Inflammatory macrophage treated with lipopolysaccharide for 1 hour (primary cell): ENCODE measurements at places on chromosomes 4 and X.
A peak's percentile ranks its signal among the peaks of the same experiment; 100 is the strongest.

DNA sequence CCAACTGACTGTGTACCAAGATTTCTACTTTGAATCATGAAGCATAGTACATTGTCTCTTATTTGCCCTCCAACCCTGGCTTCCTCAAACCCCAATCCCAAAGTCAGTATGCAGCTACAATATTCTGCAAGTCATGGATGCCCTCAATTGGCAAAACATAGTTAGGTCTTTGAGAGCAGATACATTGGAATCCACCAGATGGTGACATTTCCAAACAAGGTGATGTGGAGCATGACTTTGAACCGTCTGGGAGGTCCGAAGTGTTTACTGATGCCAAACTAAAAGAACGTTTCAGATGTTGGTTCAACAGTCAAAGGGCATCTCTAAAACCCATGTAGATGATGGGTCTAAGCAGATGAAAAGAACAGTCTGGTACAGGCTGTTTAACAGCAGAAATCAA is 43.7 kb upstream of the FRMD7 start:
- no peak for DNase-seq

DNA sequence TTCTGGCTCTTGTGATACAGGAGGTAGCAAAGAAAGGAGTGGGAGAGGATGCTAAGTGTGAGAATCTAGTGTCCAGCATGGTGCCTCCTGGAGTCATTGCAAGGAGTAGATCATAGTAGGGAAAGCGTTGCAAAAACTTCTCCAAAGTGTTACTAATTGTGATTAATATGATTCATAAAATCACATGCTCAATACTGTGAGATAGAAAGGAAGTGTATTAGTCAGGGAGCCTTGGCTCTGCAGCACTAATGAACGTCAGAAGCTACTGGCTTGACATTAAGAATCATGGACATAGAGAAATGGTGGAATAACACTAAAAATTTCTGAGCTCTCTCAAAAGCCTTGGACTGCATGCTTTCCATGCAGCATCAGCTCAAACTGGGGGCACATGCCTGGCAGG is 299.1 kb downstream of the EVC2 start:
- DNase-seq, result no peak

- DNase-seq, result no peak
Measured at GRCh38 chr4:75718529-75718928, 5.8 kb upstream of the USO1 start.

DNA sequence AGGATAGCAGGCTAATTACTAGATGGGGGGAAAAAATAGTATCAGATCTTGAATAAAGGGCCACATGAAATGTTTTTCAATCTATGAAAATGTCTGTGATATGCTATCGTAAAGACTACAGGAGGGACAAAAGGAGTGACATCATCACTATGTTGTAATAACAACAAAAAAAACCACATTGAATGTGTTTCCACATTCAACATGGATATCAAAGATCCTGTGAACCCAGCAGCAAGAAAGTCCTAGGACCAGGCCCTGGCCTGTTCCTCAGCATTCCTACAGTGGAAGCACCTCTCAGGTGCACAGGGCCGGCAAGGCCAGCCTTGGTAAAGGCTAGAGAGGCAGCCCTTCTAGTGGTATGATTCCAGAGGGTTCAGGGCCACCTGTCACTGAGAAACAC is 118.3 kb downstream of the RELL1 start:
- DNase-seq, result peak; percentile 55

DNA sequence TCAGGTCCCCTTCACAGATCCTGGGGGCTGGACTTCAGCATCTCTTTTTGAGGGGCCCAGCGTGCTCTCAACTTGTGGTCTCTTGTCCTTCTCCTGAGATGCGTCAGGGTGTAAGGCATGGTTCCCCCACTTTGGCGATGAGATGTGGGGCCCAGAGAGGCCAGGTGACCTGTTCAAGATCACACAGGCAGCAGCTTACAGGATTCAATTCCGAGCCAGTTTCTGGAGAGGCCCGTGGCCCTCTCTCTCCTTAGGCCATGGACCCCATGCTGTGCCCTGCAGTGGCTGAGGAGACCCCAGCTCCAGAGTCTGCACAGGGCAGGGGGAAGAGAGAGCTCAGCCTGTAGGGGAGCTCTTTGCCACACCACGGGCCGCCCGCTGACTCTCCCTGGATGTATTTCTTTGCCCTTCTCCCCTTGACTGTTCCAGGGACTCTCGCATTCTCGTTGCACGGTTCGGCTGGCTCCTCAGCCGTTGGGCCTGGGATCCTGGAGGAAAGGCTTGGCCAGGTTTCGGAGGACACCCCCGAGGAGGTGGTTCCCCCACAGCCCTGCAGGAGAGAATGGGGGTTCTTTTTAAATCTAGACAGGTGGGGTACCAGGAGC is 18.6 kb downstream of the NSG1 start:
- DNase-seq, result no peak

GRCh38 chr4:7862561-7863192 is 77.0 kb downstream of the AFAP1 start:
- no peak for DNase-seq

DNA sequence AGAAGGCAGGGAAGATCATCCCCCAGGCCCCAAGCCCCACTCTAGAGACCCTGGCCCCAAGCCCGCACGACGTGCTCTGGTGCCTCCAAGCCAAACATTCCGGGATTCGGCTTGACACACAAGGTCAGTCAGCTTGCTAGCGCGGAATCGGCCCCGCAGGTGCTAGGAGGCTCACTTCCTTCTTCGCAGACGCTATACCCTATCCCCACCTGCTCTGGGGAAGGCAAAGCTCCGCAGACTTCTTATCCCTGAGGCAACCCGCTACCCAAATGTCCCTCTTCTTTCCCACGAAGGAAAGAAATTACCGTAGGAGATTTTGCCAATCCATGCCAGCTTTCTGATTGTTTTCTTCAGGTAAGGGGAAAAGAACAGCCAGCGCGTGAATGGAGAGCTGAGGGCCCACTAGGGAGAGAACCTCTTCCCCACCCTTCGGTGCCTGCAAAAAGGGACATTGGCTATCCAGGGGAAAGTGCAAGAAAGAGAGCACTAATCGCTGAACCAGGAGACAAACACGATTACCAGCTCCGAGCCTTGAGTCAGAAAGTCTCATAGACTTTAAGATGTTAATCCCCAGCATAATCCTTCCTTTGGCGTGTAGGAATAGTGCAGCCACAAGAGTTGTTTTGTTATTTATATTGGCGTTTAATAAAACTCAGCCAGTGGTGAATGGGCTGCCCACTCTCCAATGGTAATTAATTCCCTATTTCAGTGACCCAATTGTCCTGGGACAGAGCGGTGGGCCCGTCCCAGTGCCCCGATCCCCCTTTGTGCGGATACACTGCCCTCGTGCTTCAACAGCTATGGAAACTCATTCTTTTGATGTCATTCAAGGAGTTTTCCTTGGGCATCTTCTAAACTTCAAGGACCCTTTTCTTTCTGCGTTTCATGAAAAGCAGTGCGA is 5.4 kb upstream of the NEUROG2 start:
- no peak for DNase-seq

GRCh38 chr4:61772126-61772525 is 572.0 kb downstream of the ADGRL3 start:
- no peak for DNase-seq

- DNase-seq, result no peak
Measured at GRCh38 chr4:44777115-44777514, 50.8 kb upstream of the GNPDA2 start.

- no peak for DNase-seq
Measured at GRCh38 chr4:153008578-153009199, 72.6 kb downstream of the FHDC1 start.

- DNase-seq, result no peak
Measured at GRCh38 chr4:169774466-169775445, 17.0 kb upstream of the HPF1 start.

DNA sequence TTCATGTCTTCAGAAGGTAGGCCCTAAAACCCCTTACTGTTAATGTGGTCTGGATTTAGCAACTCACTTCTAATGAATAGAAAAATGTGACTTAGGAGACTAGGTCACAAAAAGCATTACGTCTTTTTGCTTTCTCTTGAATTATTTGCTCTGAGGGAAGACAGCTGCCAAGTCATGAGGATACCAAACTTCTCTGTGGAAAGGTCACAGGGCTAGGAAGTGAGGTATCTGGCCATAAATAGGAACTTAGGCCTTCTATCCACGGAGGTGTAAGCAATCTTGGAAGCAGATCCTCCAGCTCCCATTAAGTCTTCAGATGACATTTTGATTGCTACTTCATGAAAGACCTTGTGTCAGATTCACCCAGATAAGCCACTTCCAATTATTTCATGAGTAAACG is 120.6 kb downstream of the JADE1 start:
- no peak for DNase-seq

DNA sequence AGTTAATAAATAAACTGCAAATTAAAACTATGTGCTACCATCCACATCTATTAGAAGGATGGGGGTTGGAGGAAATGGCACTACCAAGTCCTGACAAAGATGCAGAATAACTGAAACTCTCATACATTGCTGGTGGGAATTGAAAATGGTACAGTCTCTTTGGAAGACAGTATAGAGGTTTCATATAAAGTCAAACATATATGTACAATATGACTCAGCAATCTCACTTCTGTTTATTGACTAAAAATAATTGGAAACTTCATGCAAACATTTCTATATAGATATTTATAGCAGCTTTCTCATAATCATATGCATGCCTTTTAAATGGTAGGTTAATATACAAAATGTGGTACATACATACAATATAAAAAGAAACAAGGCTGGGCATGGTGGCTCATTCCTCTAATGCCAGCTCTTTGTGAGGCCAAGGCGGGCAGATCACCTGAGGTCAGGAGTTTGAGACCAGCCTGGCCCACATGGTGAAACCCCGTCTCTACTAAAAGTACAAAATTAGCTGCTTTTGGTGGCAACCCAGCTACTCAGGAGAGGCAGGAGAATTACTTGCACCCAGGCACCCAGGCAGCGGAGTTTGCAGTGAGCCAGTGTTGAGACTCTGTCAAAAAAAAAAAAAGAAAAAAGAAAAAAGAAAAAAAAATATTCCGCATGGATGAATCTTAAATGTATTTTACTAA is 225.0 kb upstream of the CXXC4 start:
- DNase-seq, result no peak

- DNase-seq, result no peak
Measured at GRCh38 chr4:145635117-145635516, 15.9 kb downstream of the MMAA start.

- no peak for DNase-seq
Measured at GRCh38 chrX:13570261-13570605, 832 bp downstream of the EGFL6 start.

- no peak for DNase-seq
Measured at GRCh38 chr4:107888237-107888636, 43.1 kb upstream of the CYP2U1 start.

GRCh38 chr4:53192496-53192895 is 173.4 kb downstream of the SCFD2 start:
- no peak for DNase-seq

DNA sequence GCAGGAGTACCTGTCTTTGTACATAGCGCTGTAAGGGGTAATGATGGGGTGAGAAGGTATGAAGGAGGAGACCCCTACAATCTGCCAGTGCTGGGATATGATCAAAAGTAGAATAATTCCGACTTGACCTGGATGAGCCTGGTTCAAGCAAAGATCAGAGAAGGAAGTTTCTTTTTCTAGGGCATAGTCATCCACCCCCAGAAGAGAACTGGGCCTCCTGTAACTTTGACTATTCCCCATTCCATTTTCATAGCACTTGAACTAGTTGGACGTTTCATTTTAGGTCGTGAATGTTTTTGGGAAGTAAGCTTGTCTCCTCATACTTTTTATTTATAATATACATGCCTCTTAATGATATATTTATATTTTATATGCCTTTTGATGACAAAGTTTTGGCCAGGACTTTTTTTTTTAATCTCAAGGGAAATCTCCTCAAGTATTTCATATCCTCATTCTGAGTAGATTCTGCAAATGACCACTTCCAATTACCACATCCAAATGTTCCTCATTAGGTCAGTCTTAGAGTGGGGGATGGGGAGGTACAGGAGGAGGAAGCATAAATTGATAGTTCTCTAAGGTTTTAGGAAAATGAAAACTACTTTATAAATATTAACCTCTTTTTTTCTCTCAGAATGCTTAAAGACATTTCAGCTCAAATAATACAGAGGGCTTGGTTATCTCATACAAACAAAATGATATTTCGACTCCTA is 3.5 kb downstream of the CXorf58 start:
- DNase-seq, result peak; percentile 63
